Jurkat, Clone E6-1 (cell line): ENCODE measurements at places on chromosomes 4 and X.

GRCh38 chr4:128303986-128304385 is 16.4 kb upstream of the PGRMC2 start:
- DNase-seq: no peak

GRCh38 chr4:110848787-110849186 is 225.9 kb upstream of the PITX2 start:
- DNase-seq: no peak

DNA sequence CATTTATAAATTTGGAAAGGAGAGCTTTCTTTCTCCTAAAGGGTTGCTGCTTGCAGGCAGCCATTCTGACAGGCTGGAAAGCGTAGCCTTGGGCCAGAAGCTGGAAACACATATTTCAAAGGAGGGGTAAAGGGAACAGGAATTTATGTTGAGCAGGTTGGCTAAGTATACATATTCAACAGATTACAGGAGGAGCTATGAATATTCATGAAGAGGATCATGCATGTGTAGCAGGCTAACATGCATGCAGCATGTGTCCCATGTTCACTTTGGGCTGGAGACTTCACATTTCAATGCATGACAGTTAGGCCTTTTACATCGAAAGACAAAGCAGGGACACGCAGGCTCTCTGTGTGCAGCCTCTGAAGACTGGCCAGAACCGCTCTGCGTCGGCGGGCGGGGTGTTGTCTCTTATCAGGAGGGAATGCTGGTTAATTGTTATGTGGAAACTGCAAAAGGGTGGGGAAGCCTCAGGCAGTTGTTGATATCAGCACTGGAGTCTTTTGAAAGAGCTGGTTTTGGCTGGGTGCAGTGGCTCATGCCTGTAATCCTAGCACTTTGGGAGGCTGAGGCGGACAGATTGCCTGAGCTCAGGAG is 31.5 kb downstream of the CASP3 start:
- no peak for DNase-seq

GRCh38 chrX:111543212-111543741 is 31.8 kb downstream of the SERTM2 start:
- DNase-seq: no peak

GRCh38 chr4:11368701-11369115 is 60.0 kb downstream of the HS3ST1 start:
- no peak for DNase-seq

- DNase-seq: no peak
Observed at GRCh38 chrX:144790148-144790547, 457.2 kb upstream of the SPANXN1 start.

- DNase-seq: no peak
Observed at GRCh38 chr4:87901422-87901992, 68.7 kb downstream of the MEPE start.

DNA sequence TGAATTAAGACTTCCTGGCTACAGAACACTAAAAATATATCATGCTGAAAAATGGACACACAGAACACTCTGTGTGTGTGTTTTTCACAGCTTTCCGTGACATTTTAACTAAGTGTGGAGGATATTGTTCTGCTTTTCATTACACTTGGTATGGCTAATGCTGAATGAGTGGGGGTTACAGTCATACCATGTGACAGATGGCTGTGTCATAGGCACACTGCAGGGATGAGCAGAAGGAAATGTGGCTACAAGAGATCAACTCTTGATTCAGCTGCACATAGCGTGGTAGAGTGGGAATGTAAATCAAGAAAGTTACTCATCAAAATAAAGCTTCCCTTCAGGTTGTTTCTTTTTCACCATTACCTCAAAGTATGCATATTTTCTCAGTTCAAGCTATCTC is 669.8 kb downstream of the IQCM start:
- no peak for DNase-seq

DNA sequence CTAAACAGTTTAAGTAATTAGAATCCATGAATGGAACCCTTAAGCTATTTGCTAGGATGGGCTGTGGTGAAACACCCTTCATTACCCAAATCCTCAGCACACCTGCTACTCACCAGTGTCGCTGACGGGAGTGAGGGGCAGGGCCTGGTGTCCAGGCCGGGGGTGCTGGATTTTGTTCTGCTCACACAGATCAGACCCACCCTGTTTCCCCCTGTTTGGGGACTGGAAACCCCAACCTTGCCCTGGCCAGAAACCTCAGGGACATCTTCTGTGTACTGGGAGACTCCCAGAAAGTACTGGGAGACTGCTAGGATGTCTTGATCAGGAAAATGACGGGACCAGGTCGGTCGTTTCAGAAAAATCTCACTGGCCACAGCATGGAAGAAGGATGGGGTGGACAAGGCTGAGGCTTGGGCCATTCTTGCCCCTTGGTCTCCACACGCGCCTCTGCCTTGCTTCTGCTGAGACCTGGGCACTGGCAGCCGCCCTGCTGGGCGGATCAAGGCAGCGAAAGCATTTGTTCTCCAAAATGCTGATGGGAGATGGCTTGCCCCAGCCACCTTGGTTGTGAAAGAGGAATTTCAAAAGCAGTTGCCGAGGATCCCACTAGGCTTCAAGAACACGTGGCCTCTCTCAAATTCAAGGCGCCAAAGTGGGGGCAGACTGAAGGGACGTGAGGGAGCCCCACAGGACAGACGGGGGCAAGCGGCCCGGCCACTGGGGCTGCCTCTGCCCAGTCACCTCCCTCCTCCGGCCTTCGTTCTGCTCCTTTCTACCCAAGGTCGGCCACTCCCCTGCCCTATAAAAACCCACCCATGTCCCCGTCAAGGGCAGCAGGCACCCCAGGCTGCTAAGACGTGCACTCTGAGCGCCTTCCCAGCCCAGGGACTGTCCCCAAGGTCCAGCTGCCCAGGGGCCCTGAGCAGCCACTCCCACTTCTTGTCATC is 23.5 kb upstream of the PDE6B start:
- DNase-seq: no peak

DNA sequence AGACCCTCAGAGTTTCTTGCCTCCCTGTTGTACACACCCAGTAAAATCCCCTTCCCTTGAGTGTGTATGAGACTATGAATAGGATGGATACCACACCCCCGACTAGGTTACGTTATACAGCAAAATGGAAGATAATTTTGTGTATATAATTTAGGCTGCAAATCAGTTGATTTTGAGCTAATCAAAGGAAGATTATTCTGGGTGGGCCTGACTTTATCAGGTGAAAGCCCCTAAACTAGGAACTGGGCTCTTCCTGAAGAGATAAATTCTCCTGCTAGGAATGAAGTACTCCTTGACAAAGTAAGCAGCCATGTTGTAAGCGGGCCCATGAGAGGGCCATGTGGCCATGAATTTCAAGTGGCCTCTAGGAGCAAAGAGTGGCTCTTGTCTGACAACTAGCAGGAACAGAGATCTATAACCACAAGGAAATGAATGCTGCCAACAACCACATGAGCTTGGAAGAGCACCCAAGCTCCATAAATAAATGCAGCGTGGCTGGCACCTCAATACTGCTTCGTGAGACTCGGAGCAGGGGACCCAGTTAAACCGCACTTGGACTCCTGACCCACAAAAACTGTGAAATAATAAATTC is 646.4 kb downstream of the IL1RAPL1 start:
- no peak for DNase-seq

DNA sequence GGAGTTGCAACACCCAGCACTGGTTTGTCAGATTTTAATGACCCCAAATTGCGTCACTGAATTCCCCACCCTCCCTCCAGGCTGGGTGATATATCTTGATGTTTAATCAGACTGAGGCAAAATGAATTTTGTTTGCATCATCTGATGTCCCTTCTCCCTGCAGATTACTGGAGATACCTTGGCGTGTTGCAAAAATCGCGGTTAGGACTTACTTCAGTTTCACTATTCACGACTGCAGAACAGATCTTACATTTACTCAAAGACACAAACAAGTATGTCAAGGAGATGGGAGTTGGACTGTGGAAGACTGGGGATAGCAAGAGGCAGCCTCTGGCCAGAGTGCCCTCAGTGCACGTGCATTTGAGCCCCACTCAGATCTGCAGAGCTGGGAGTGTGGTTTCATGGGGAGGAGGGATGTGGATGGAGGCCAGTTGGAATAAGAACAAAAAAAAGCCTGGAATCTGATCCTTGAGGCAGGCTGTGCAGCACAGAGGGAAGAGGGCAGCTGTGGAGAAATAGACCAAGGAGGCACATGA is 92.2 kb upstream of the MTM1 start:
- no peak for DNase-seq
